ENCODE measurements at places on chromosomes 12 and 14.

DNA sequence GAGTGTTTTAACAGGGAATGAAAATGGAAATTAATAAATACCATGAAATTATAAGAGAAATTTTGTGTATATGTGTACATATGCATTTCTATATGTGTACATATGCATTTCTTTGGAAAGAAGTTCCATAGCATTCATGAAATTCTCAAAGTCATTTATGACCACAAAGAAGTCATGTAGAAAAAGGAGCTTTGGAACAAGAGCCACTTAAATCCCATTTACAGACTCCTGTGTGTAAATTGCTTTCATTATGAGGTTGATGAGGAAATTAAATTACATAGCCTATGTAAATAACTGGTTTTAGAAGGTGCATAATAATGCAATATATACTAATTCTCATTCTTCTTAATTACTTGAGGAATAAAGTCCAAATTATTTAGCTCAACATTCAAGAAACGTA is 450.5 kb upstream of the SYT1 start:
- no peak for DNase-seq

DNA sequence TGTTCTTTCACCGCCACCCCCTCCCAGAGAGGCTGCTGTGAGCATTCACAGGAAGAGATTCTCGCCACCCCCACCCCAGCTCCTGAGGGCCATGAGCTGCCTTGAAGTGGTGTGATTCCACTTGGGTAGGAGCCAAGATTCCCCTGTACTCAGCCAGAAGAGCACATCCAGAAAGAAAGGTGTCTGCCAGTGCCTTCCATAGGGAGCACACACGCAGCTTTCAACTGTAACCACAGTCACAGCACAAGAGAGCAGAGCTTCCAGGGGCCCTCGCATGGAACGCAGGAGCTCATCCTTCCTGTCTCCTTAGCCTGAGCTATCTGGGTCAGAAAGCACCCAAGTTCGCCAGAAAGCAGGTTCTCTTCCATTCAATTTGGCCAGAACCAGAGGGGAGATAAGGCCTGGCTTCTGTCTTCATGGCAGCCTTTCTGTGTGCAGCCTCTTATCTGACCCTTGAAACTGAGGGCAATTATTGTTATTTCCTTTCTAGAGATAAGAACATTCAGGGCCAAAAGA is 66.6 kb upstream of the SCN8A start:
- DNase-seq: no peak

- no peak for DNase-seq
Observed at GRCh38 chr14:93100100-93100499, 15.6 kb downstream of the ITPK1 start.

DNA sequence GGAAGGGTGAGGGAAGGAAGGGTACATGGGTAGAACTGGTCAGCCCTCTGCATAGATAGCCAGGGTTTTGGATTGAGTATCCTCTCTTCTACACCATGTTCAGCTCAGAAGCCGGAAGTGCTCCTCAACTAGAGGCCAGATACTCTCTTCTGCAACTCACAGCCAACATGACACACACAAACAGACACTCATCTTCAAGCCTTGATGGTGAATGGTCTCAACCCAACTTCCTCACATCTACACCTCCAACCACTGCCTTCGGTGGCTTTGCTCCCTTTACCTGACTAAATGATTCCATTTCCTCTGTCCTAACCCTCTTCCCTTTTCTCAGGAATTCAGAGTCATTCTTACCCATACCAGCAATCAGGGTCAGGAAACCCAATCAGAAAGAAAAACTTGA is 7.6 kb upstream of the FKBP11 start:
- DNase-seq: no peak

DNA sequence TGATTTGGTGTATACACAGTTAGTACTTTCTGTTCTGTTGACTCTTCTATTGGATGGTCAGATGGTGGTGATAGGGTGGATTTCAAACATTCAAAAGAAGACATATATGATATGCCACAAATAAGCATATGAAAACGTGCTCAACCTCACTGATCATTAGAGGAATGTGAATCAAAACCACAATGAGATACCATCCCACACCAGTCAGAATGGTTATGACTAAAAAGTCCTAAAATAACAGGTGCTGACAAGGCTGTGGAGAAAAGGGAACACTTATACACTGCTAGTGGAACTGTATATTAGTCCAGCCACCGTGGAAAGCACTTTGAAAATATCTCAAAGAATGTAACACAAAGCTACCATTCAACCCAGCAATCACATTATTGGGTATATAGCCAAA is 425.5 kb downstream of the C12orf50 start:
- DNase-seq: no peak

GRCh38 chr12:12724421-12725085 is 7.4 kb downstream of the CDKN1B start:
- no peak for DNase-seq

Data from H9 (cell line).